ENCODE measurements at places on chromosomes 16 and 17. TPM values are rescaled to one million over a fixed set of nuclear protein-coding genes. Genes with fewer than 3 reads are reported as not detected.
A peak's percentile ranks its signal among the peaks of the same experiment; 100 is the strongest.

SECTM1 gene
- total RNA-seq, result 6.3 TPM

GRCh38 chr17:78412403-78412802 lies 34.0 kb downstream of the PGS1 start:
- DNase-seq, result no peak

DNA sequence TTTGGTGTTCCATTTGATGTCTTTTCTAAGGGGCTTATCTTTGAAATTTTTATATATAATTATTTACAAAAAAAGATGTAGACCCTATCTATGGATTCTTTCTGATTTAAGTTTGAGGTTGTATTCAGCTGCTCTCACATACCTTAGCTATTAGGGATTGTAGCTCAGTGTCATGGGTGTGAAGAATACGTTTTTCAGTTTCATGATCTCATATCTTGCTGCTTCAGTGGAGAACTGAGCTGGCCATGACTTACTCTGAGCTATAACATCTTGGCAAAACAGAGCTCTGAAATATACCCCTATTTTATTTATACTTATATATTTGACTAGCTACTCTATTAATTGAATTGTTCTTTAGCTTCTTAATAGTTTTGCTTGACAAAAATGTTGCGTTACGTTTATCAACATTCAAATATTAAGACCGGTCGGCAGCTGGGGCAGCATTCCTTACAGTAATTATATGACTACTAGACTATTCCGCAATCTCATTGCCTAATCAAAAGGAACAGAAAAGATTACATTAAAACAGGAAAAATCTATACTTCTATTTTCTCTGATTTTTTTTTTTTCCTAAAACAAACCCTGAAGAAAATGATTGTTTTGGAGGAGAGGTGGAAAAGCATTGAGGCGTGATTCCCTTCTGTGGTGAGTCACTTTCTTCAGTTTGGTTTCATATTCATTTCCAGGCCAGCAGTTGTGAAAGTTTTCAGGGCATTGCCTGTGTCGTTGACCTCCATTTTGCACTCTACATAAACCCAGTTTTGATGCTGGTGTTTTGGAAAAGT lies 24.1 kb upstream of the KRT24 start:
- DNase-seq, result no peak

DNA sequence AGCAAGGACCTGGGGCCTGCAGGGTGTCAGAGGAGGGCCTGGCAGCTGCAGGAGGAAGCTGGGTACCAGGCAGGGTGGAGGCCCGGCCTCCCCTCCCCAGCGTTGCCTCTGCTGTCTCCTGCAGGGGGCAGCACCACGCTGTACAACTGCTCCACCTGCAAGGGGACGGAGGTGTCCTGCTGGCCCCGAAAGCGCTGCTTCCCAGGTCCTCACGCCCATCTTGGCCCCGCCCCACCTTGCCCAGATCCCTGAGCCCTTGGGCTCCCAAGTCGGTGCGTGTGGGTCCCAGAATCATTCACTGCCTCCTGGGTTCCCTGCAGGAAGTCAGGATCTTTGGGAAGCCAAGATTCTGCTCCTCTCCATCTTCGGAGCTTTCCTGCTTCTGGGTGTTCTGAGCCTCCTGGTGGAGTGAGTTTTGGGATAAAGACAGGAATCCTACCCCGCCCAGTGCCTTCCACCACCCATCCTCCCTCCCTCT lies 1.2 kb downstream of the TMEM95 start:
- peak; percentile 91 for DNase-seq

- DNase-seq, result no peak
These were observed 9.0 kb downstream of the PITPNA start for GRCh38 chr17:1553354-1554266.

- DNase-seq, result no peak
These were observed at the start of gene MT3 for GRCh38 chr16:56589141-56590039. Gene MT3, plus strand, starts transcription at chr16:56589528. Its CDS starts 63 bp downstream, at chr16:56589591.

- DNase-seq, result no peak
These were observed 31.4 kb upstream of the CDC42EP4 start for GRCh38 chr17:73343168-73343634.

DNA sequence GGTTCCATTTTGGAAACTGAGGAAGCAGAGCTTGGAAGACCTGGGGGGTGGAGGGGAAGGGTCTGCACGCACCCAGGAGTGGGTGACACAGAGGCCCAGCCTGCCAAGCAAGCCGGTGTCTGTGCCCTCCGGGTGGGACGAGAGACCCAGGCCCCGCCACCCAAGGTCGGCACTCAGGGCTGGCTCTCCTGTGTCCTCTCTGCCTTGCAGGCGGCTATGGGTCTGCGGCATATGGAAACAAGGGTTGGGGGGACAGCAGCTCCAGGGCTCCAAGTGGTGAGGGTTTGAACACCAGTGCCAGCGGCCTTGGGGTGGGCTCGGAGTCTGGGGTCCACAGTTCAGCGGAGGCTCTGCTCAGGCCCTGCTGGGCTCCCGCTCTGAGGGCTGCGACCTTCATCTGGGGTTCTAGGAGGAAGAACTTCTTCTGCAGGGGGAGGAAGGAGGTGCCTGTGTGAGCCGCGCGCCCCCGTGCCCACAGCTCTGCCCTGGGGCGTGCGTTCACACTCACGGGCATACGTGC lies 4.6 kb upstream of the CD7 start:
- DNase-seq, result no peak

DNA sequence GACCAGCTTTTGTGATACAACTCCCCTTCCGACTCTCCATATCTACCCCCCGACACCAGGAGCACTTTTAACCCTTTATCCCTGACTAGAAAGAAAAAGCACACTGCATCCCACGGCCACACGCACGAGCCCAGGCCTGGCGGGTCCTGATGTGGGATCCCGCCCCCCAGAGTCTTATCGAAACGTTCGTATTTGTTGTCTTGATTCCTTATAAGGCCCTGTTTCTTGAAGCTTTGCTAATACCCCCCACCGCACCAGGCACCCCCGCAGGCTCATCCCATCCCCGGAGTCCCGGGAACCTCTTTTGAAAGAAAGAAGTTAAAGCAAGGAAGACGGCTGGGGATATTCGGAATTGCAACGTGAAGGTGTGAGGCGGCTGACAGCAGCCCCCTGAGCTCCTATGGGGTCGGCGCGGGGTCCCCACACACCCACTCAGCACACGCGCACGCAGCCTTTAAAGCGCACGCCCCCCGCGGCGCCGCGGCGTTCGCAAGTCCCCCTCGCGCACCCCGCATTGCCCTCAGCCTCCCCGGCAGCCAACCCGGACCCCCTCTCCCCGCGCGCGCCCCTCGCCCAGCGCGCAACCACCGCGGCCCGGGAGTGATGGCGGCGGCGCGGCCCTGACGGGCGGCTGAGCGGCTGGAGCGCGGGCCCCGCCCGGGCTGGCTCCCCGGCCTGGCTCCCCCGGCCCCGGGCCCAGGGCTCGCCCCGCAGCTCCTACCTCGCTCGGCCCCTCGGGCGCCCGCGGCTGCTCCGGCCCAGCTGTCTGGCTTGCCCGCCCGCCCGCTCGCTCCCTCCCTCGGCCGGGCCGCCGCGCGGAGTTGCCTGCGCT lies 448 bp downstream of the STAT5B start:
- no peak for DNase-seq

GRCh38 chr17:8051831-8052230 lies 13.0 kb downstream of the ALOX15B start:
- DNase-seq, result no peak

- no peak for DNase-seq
These were observed 2.9 kb downstream of the GUCY2D start for GRCh38 chr17:8005357-8005756.

All from natural killer cell (primary cell).